HTR-8/SVneo (cell line): ENCODE measurements at places on chromosomes 1 and 21.

DNA sequence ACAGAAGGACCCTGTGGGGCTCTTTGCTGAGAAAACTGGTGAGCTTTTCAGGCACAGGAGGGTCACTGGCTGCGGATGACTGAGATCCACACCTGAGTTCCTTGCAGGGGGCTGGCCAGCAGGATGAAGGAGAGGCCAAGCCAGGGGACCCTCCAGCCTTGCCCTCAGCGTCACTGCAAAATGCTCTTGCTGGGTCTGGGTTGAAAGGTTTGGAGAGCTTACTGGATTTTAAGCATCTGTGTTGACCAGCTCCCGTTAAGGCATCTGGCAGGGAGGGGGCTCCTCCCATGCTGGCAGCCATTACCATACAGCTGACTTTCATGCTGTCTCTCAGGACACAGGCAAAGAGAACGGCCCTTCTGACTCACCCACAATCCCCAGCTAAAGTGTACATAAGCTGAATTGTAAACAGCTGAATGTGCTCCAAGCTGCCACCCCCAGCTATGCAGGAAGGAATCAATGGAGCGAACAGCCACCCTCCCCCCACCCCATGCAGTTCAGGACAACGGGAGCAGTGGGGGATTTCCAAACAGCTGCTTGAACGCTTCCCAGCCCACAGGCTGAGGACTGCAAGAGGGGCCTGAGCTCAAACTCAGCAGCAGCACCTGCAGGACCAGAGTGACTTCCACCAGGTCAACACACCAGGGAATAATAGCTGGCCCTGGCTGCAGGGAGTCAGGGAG lies 21.3 kb upstream of the A3GALT2 start:
- DNase-seq = peak; percentile 54

- no peak for DNase-seq
Measured at GRCh38 chr1:171501305-171502024, 16.1 kb downstream of the PRRC2C start.

DNA sequence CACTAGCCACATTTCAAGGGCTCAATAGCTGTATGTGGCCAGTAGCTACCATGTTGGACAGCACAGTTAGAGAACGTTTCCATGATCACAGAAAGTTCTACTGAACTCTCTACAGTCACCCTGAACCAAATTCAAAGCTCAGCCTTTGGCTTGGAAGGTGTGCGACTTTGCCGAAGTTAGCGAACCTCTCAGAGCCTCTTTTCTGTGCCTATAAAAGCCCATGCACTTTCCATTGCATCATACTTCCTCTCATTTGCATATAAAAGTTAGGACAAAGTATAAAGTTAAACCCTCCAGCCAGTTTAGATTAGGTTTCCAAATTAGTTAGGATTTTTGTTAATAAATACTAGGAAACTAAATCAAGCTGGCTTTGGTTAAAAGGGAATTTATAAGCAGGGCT lies 4.7 kb upstream of the SLC1A7 start:
- no peak for DNase-seq

GRCh38 chr1:26787381-26787705 lies 407 bp upstream of the PIGV start:
- no peak for DNase-seq

DNA sequence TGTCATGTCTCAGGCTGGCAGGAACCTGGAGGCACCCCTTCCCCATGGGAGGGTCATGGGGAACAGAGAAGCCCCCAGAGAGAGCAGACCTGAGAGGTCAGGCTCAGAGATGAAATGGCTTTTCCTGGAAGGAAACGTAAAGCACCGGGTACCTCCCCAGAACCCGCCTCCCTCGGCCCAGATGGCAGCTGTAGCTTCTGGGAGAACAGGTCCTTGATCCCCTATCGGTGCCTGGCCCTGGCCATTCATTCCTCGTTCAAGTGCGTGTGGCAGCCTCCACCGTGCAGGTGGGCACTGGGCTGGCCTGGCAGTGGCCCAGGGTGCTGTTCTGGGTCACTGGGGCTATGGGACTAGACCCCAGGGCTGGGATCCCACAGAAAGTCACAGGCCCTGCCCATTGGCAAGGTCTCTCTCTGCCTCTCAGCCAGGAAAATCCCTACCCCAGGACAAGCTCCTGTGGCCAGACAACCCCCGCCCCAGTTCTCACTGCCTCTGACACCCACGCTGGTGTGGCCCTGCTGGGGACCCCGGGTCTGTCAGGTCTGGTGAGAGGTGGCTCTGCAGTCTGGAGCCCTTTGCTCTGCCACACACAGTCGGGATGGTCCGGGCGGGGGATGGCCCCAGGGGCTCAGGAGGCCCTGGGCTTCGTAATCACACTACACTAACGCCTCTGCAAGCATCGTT lies 183.2 kb upstream of the VAMP3 start:
- no peak for DNase-seq

DNA sequence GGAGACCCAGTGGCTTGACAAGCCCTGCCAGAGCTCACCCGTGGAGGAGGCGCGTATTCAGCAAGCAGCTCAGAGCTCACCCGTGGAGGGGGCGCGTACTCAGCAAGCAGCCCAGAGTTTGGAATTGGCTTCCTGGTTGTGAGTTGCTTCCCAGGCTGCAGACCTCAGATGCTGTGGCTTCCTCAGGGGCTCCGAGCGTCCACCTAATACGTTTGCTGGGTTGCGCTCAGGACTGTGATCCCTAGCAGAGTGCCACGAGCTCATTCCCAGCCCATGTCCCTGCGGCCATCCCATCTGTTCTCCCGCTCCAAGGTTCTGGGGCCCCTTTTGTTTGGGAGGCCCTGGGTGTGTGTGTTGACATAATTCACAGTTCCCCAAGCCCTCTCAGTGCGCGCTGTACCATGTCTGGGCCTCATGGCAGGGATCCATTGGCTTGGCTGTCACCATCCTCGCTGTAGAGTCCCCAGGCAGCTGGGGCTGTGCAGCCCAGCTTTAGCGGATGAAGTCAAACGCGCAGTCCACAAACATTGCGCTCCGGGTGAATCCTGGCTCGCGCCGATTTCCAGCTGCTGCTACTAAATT lies 3.6 kb downstream of the AJAP1 start:
- no peak for DNase-seq

- DNase-seq = no peak
Measured at GRCh38 chr1:107432108-107432507, 291.3 kb downstream of the NTNG1 start.

GRCh38 chr1:201849372-201850052 lies 20.6 kb downstream of the IPO9 start:
- DNase-seq = no peak

GRCh38 chr1:202572867-202573266 lies 137.4 kb downstream of the SYT2 start:
- DNase-seq = no peak

DNA sequence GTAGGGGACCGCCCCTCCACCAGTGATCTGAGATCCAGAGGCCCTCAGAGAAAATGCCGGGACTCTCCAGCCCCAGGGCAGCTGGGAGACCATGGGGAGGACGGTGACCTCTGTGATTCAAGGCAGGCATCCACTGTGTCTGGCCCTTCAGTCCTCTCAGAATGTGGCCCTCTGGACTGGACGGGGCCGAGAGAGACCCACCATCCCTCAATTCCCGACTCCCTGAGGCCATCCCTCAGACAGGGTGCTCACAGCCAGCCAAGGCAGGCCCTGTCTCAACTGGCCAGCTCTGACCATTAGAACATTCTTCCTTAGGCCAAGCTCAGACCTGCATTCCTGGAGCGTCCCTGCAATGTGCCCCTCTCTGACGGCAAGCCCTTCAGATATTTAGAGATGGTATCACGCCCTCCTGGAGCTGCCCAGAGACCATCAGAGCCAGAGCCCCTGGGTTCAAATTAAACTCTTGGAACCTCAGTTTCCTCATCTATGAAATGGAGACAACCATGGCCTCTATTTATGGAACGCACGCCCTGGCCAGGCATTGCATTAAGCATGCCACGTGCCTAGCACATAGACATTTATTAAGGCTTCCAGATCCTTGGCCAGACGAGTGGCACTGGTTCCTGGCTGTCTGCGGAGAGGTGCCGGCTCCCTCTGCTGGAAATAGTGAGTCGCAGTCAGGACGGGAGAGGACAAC lies 9.6 kb upstream of the EPS8L3 start:
- peak; percentile 71 for DNase-seq

DNA sequence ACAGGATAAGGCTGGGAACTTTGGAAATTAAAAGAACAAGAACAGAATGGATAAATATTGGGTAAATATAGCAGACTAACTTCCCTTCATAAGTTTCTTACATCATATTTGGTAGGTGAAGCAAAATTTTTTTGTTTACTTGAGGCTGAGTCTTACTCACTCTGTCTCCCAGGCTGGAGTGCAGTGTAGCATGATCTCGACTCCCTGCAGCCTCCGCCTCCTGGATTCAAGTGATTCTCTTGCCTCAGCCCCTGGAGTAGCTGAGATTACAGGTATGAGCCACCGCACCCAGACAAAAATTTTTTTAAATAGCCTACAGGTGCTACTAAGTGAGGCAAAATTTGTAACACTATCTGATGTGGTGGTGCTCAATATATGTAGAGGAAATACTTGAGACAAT lies 50.7 kb downstream of the TM2D1 start:
- no peak for DNase-seq

DNA sequence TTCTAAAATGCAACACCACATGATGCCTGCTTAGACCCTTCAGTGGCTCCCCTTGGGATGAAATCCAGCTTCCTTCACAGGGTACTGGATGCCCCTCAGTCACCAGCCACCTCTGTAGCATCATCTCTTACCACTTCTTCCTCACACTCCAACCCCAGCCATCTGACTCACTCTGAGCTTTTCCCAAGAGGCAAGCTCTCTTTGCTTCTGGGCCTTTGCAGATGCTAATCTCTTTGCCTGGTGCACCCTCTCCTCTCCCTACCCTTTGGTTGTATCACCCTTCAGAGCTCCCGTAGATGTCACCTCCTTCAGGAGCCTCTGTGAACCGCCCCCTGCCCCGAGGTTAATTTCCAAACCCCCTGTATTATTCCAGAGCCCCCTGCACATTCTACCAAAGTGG lies 164.8 kb upstream of the ZC3H12A start:
- no peak for DNase-seq

- no peak for DNase-seq
Measured at GRCh38 chr1:26084091-26084561, 16.7 kb upstream of the TRIM63 start.

DNA sequence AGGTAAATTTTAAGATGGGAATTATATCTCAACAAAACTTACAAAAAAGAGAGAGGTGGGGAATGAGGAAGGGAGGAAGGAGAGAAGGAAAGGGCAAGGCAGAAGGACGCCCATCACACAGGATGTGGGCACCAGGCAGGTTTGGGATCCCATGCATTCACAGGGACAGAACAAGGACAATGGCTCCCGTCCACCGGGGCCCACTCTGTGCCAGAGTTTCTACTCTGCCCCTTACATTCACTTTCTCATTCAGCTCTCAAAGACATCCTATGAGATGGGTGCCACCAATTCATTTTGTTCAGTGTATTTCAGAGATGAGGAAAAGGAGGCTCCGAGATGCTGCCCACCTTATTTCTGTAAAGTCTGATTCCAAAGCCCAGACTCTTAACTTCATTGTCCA lies 7.4 kb downstream of the CLEC20A start:
- no peak for DNase-seq

DNA sequence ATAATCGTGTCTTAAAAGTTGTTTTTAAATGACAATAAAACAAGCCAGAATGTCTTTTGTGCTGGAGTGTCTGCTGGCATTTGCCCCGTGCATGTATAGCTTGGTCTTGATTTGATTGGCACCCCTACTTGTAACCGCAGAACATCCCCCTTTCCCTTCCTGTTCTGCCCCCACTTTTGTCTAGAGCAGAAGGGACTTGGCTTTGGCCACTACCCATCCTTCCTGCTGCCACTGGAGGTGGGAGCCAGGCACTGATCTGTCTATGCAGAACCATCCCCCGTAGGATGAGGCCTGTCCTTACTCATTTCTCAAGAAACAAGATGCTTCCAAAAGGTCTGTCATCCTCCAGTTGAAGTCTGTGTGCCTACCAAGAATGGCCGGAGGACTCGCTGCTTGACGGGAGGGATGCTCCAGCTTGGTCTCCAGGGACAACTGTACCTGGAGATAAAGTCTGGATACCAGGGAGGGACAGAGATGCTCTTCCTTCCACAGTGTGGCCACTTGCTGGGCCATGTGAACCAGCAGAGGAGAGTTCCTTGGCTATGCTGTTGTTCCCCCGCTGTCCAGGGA lies 1.1 kb upstream of the SLC27A3 start:
- no peak for DNase-seq

- DNase-seq = peak; percentile 51
Measured at GRCh38 chr21:34545079-34545884, 33.3 kb upstream of the KCNE1 start.

DNA sequence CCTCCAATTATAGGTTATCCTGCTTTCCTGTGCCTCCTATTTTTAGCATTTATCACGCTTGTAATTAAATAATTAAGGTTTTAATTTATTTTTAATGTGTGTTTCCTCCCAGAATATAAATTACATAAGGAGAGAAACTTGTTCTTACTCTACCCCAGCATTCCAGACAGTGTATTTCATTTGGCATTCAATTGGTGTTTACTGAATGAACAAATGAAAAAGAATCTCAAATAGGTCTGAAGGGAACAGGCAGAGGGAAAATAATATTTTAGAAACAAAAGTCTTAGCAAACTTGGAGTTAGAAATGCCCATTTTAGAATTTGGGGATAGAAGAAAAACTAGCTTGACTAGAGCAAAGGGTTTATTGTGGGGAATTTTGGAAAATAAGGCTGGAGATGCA lies 9.9 kb upstream of the RSRP1 start:
- no peak for DNase-seq

- peak; percentile 75 for DNase-seq
Measured at GRCh38 chr1:226643177-226643576, 94.6 kb downstream of the STUM start.

DNA sequence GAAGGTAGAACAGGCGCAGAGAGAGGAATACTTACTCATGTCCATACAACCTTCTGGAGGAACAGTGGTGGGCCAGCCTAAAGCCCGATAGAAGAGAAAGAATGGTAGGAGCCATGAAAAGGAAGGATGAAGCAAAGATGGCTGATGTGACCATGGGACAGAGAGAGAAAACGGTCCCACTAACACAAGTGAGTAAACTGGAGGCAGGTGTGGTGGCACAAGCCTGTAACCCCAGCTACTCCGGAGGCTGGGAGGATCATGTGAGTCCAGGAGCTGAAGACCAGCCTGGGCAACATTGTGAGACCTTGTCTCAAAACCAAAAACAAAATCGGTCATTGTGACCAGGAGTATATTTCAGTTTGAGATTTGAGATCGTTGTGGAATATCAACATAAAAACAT lies 49.4 kb downstream of the C1orf198 start:
- DNase-seq = no peak

DNA sequence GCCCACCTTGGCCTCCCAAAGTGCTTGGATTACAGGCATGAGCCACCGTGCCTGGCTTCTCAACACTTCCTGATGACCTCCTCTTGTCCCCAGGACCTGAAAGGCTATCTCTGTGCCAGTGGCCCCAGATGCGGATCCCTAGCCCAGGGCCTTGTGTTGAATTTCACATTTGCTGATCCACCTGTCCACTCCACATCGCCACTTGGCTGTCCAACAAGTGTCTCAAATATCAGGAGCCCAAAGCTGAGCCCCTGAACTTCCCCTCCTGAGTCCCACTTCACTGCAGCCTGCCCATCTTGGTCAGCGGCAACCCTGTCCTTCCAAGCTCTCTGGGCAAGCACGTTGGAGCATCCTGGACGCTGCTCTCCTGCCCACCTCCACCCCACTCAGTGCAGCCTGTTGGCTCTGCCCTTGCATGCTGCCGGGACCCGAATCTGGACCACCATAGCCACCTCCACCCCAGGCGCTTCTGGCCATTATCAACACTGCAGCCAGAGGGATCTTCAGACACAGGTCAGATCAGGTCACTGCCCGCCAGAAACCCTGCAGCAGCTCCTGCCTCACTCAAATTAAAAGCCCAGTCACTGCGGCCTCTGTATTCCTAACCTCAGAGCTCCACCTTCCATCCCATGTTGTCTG lies 352.5 kb upstream of the VAMP3 start:
- DNase-seq = no peak
